NCI-H1436 (cell line): ENCODE measurements at places on chromosomes 4 and X.

DNA sequence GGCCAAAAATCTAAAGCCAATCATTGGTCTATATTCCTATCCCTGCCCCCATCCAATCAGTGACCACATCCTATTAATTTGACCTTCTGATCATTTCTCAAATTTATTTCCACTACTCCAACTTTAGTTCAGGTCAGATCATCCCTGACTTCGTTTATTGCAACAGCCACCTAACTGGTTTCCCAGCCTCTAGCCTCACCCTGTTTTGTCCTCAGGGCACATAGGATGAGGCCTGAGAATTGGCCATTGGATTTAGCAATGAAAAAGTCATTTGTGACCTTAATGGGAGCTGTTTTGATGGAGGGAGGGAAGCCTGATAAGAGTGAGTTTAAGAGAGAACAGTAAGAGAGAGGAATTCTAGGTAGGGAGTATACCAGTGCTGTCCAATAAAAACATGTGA lies 155.0 kb downstream of the AMMECR1 start:
- no peak for DNase-seq

- no peak for DNase-seq
Measured at GRCh38 chr4:182188622-182189021, 54.6 kb upstream of the TENM3 start.

DNA sequence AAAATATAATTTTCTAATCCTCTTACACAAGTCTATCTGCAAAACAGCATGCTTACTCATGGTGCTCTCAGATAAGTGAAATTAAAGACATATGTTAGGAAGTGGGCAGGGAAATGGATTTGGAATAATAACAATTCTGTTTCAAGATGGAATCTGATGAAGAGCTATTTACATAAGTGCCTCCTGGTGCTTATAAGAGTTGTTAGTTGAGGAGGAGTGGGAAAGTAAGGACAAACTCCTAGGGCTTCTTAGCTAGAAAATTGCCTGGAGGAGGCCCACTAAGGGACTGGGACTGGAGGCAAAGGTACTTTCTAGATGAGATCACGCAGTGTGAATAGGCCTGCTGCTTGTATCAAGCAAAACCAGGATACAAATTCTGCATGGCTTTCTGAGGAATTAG lies 939.8 kb downstream of the GLUD2 start:
- no peak for DNase-seq

DNA sequence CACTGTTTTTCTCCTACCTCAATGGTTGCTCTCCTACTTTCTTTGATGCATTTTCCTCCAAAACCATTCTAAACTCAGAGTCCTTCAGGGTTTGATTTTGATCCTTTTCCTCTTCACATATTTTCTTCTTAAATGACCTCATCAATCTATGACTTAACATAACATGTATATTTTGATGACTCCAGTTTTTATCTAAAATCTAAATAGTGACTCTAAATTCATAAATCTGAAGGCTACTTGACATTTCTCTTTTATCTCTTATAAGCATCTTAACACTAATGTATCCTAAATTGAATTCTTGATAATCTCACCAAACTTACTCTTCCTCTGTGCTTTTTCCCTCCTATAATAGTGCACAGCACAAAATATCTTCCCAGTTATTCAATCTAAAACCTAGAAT lies 4.7 kb upstream of the ARHGEF38 start:
- DNase-seq = no peak

GRCh38 chr4:165692082-165692481 lies 181.0 kb upstream of the TLL1 start:
- no peak for DNase-seq

GRCh38 chrX:65601530-65602220 lies 65.8 kb upstream of the MSN start:
- DNase-seq = no peak

GRCh38 chr4:99669084-99669483 lies 11.5 kb upstream of the C4orf54 start:
- no peak for DNase-seq

- no peak for DNase-seq
Measured at GRCh38 chr4:102541697-102542096, 40.5 kb downstream of the NFKB1 start.

- DNase-seq = no peak
Measured at GRCh38 chrX:46910415-46910814, 1.8 kb upstream of the JADE3 start.
